Naive thymus-derived CD4-positive, alpha-beta T cell (primary cell): ENCODE measurements at places on chromosomes 12 and 14.

DNA sequence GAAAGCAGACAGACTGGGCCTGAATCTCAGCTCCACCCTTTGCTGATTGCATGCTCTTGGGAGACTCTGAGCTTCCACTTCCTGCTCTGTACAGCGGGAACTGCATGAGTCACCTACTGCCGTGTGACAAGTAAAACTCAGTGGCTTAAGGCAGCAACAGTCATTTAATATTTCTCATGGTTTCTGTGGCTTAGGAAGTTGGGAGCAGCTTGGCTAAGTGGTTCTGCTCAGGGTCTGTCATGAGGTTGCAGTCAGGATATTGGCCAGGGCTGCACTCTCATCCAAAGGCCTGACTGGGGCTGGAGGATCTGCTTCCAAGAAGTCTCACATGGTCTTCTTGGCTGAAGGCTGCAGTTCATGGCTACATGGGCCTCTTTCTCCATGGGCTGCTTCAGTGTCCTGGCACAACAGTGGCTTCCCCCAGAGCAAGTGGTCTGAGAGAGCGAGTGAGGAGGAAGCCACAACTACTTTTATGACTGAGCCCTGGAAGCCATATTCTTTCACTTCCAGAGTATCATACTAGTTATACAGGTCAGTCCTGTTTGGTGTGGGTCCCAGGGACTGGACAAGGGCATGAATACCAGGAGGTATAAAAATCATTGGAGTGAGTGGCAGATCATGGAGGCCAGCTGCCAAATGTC lies 49.7 kb downstream of the FAM222A start:
- H3K4me3 ChIP-seq: no peak overlapping the region
- H3K36me3 ChIP-seq: no peaks in the 10 kb centered on the region
- H3K27me3 ChIP-seq: no peaks in the 10 kb centered on the region
- H3K4me1 ChIP-seq: no peaks in the 10 kb centered on the region

GRCh38 chr14:32494609-32495434 lies 165.7 kb downstream of the AKAP6 start:
- H3K36me3 ChIP-seq: no peaks in the 10 kb centered on the region
- no peak for DNase-seq
- H3K4me1 ChIP-seq: no peaks in the 10 kb centered on the region
- H3K4me3 ChIP-seq: no peak overlapping the region
- no peaks in the 10 kb centered on the region for H3K27me3 ChIP-seq

GRCh38 chr12:132313182-132313581 lies 16.2 kb downstream of the GALNT9 start:
- no peaks in the 10 kb centered on the region for H3K36me3 ChIP-seq
- H3K4me1 ChIP-seq: no peaks in the 10 kb centered on the region
- H3K27me3 ChIP-seq: no peaks in the 10 kb centered on the region
- no peak overlapping the region for H3K27ac ChIP-seq

- no peaks in the 10 kb centered on the region for H3K36me3 ChIP-seq
- no peaks in the 10 kb centered on the region for H3K27me3 ChIP-seq
- H3K4me1 ChIP-seq: peaks cover 5% of the 10 kb centered on the region
- H3K4me3 ChIP-seq: no peak overlapping the region
These were observed 13.9 kb downstream of the ZDHHC17 start for GRCh38 chr12:76777765-76778216.

DNA sequence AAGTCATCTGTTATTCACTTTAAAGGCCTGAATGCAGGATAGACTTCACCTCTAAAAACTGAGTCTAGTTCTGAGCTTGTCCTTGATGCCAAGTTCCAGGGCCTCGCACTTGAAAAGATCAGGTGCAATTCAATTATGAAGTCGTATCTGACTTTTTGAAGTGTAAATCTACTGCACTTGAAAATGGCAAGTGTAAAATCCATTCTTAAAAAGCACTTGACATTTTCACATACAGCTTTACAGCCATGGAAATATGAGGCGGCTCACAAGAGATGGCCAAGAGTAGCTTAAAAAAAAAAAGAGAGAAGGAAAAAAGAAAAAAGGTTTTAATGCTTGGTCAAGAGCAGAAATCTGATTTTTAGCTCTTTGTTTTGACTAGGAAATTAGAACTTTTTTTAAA lies 172.5 kb downstream of the GXYLT1 start:
- H3K4me3 ChIP-seq: no peak overlapping the region
- H3K36me3 ChIP-seq: no peaks in the 10 kb centered on the region
- no peaks in the 10 kb centered on the region for H3K27me3 ChIP-seq

- H3K4me1 ChIP-seq: peaks cover 10% of the 10 kb centered on the region
- no peaks in the 10 kb centered on the region for H3K36me3 ChIP-seq
- no peak for DNase-seq
- H3K27me3 ChIP-seq: no peaks in the 10 kb centered on the region
- H3K27ac ChIP-seq: no peak overlapping the region
These were observed 145.7 kb downstream of the CHST11 start for GRCh38 chr12:104602406-104602805.
